ENCODE measurements at places on chromosomes 1 and 21. TPM values are rescaled to one million over a fixed set of nuclear protein-coding genes. Genes with fewer than 3 reads are reported as not detected.

- DNase-seq, result no peak
Observed at GRCh38 chr1:14173598-14173997, 424.9 kb upstream of the KAZN start.

GRCh38 chr21:35303085-35303484 is 254.0 kb upstream of the RUNX1 start:
- DNase-seq, result no peak

- no peak for DNase-seq
Observed at GRCh38 chr1:216793973-216794372, 70.7 kb upstream of the ESRRG start.

- peak; percentile 80 for DNase-seq
Observed at GRCh38 chr1:200802865-200803512, 64.3 kb downstream of the CAMSAP2 start.

DNA sequence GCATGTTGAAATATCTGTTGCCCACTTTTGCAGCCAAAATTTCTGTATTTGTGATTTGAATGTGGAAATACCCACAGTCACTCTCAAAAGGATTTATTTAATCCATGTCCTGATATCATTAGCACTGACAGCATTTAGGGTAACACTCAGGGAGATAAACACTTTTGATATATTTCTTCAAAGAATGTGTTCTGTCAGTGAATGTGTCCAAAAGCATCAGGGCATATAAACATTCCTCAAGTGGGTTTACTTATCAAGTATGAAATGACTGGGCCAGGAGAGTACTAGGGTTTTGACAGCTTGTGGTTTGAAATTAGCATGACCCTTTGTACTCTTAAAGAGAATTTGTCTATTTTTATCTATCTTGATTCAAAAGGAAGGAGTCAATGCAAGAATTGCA is 1302.1 kb upstream of the ADGRL2 start:
- DNase-seq, result no peak

GRCh38 chr1:156383023-156383422 is 14.0 kb downstream of the RHBG start:
- DNase-seq, result peak; percentile 32

GRCh38 chr21:44732956-44733355 is 21.6 kb upstream of the TSPEAR start:
- no peak for DNase-seq

- DNase-seq, result no peak
Observed at GRCh38 chr1:64100791-64101190, 102.6 kb upstream of the UBE2U start.

GRCh38 chr1:171389171-171389570 is 75.2 kb downstream of the FMO4 start:
- no peak for DNase-seq

DNA sequence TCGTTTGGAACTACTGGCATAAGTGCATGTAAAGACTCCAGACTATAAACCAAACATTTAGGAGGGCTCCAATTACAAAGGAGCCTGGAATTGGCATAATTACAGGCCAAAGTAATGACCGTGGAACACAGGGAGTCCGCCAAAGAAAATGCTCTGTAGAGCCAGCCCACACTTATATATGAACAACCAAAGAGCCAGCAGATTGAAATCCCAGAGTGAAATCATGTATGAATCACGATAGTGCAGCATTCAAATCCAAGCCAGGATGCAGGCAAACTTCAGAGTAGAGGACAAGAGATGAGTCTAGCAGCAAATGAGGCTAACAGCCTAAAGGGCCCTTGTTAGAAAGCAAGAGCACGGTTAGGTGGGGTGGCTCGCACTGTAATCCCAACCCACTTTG is 13.1 kb downstream of the VPS26C start:
- DNase-seq, result no peak

- DNase-seq, result no peak
Observed at GRCh38 chr1:223228201-223228600, 85.2 kb upstream of the TLR5 start.

- no peak for DNase-seq
Observed at GRCh38 chr1:146032631-146033219, 11.2 kb upstream of the HJV start.

DNA sequence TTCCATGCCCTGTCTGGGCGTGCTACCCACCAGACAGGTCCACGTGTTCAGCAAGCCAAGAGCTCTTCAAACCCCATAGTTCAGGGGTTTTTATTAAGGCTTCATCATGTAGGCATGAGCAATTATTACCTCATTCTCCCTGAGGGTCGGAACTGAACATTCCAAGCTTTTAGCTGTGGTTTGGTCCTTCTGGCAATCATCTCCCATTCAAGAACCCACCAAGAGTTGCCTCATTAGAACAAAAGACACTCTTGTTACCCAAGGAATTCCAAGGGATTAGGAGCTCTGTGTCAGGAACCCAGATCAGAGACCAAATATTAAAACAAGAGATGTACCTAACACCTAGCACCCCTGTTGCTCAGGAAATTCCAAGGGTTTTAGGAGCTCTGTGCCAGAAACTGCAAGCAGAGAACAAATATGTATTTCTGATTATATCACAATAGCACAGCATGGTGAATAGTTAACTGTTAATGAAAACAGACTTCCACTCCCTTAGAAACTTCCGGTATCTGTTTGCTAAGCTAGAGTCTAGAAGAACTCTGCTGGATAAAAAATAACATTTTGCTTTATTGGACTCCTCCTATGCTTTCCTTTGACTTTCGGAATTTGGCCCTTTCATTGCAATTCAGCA is 201.2 kb upstream of the L1TD1 start:
- no peak for DNase-seq

- DNase-seq, result no peak
Observed at GRCh38 chr1:155010211-155010918, 7.8 kb downstream of the ZBTB7B start.

- DNase-seq, result no peak
Observed at GRCh38 chr1:9080705-9081291, 11.4 kb upstream of the SLC2A5 start.

GRCh38 chr1:36950604-36951291 is 83.6 kb downstream of the GRIK3 start:
- DNase-seq, result no peak

GRCh38 chr1:214312530-214313051 is 31.6 kb downstream of the SMYD2 start:
- no peak for DNase-seq

- DNase-seq, result no peak
Observed at GRCh38 chr21:45788637-45789506, 145.3 kb downstream of the PCBP3 start.

- no peak for DNase-seq
Observed at GRCh38 chr21:42499444-42500112, 3.6 kb upstream of the RSPH1 start.

DNA sequence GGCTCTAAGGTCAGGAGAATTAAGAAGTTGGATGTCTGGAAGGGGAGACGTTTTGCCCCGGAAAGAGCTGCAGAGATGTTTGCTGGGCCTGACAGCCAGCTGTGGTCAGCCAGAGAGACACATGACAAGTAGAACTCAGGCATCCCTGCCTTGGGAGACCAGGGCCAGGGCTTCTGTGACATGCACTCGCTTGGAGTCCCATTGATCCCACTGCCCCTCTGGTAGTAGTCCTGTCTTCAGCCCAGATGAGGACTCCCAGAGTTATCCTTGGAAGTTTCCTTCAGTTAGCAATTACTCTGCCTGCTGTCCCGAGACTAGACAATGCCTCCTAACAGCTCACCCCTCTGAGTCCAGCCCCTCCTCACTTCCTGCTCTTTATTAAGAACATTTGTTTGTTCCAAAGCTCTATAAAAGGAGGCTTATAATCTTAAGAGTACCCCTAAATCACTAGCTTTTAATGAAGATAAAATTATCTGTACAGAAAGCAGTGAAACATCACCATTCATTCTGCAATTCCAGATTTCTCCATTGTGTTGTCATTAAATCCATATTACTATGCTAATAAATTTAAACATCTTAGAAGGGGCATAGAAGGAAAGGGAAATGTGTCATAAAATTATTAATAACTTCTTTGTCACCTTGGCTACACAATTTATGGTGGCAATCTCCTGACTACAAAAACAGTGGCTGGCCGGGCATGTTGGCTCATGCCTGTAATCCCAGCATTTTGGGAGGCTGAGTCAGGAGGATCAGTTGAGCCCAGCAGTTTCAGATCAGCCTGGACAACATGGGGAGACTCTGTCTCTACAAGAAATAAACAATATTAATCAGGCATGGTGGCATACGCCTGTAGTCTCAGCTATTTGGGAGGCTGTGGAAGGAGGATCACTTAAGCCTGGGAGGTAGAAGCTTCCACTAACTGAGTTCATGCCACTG is 94.2 kb downstream of the KCNK1 start:
- DNase-seq, result no peak

DNA sequence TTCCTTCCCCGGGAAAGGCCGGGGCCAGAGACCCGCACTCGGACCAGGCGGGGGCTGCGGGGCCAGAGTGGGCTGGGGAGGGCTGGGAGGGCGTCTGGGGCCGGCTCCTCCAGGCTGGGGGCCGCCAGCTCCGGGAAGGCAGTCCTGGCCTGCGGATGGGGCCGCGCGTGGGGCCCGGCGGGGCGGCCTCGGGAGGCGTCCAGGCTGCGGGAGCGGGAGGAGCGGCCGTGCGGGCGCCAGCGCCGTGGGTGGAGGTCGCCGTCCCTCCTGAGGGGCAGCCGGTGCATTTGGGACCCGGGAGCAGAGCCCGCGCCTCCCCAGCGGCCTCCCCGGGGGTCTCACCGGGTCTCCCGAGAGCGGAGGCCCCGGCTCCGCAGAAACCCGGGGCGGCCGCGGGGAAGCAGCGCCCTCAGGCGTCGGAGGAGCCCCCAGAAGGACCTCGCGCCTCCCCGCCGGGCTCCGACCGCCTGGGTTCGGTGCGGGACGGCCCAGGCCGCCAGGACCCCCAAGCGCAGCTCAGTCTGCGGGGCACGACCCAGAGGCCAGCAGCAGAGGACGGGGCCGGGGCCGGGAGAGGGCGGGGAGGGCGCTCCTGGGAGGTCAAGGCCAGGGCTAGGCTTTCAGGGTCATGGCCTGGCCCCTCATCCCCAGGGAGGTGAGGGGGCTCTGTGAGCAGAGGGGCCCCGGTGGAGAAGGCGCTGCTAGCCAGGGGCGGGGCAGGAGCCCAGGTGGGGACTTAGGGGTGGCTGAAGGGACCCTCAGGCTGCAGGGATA is 7.2 kb upstream of the SLX9 start:
- DNase-seq, result no peak

RPTN gene
- total RNA-seq, result not detected

AGBL4 gene
- 0.82 TPM for total RNA-seq

ATP1A4 gene
- 5.2 TPM for total RNA-seq

LENEP gene
- not detected for total RNA-seq

SPATA21 gene
- total RNA-seq, result not detected

EYA3 gene
- total RNA-seq, result 19.4 TPM

UFC1 gene
- 72.8 TPM for total RNA-seq

Data from prostate gland (tissue), 2 donors.